ENCODE measurements at places on chromosomes 16 and 17. TPM values are rescaled to one million over a fixed set of nuclear protein-coding genes. Genes with fewer than 3 reads are reported as not detected.

DNA sequence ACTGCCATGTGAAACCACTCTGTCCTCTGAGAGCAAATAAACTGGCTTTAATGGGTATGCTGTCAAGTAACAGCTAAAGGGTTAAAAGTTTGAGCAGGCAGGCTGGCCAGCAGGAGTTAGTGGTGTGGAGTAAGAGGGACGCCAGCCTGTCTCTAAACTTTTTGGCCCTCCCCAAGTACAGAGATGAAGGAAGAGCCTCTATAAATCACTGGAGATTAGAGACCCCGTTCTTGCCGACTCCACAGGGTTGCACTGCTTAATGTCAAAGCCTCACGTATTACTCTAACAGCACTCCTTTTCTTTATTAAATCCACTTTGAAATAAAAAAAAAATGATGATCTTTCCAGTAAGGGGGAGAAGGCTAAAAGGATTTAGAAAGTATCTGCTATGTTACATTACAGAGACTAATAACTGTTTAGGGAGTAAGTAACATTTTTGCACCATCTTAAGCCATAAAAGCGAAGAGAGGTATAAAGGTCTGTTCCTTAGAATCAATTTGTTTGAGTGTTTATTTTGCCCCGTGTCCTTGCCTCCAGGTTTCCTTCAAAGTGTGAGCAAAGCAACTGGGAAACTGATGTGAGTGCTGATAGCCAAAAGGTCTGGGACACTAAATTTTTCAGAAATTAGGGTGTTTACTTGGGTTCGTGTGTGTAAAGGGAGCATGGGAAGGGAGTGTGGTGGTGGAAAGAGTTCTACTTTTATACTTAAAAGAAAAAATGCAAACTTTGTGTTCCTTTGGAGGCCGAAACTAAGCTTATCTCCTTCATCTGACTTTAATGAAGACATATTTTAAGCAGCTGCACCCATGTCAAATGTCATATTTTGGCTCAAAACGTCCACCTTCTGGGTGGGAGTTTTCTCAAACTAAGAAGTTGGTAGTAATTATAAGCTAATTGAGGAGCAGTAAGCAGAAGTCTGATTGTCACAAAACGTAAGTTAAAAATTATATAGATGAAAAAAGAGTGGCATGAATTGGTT is 109.9 kb upstream of the TBX2 start:
- DNase-seq, result no peak

Gene NPIPA5
- total RNA-seq, result 2.0 TPM

Gene HAS3
- total RNA-seq, result 0.72 TPM

Gene CMC2
- 148 TPM for total RNA-seq

Gene SLC12A3
- not detected for total RNA-seq

Gene CACNG3
- not detected for total RNA-seq

DNA sequence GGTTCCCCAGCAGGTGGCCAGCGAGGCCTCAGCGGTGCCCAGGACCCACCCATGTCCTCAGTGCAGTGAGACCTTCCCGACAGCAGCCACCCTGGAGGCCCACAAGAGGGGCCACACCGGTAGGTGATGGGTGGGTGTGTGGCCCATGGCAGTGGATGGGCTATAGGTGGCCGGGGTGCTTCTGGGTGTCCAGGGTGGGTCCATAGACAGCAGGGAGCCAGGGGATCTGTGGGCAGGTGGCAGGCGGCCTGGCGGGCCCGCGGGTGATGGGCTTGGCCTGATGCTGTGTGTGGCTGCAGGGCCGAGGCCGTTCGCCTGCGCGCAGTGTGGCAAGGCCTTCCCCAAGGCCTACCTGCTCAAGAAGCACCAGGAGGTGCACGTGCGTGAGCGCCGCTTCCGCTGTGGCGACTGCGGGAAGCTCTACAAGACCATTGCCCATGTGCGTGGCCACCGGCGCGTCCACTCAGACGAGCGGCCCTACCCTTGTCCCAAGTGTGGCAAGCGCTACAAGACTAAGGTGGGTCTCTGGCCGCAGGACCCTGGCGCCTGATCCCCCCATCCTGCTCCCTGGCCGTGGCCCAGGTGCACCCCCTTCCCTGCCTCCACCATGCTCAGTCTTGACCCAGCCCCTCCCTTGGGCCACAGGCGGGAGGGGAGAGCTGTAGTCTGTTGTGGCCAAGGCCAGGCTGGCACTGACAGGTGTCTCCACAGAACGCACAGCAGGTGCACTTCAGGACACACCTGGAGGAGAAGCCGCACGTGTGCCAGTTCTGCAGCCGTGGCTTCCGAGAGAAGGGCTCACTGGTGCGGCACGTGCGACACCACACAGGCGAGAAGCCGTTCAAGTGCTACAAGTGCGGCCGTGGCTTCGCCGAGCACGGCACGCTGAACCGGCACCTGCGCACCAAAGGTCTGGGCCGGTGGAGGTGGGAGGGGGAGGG is 2.1 kb upstream of the DNASE1L2 start:
- DNase-seq, result no peak

- DNase-seq, result no peak
These were observed 200.9 kb upstream of the N4BP1 start for GRCh38 chr16:48810803-48811453.

DNA sequence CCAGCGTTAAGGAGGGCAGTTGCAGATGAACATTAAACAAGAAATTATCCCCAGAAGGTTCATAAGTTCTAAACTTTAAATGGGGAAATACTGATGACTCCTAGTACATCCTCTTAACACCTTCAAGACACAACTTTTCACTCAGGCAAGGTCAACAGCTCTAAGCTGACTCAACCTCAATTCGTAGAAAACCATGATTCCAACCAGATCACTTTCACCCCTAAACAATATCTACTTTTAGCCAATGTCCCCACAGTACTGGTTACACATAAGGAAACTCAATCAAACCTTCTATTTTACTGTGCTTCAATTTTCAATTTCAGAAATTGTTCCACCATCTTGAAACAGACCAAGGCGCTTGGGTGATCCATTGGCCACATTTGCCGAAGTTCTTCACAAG is 2.3 kb downstream of the CDYL2 start:
- no peak for DNase-seq

GRCh38 chr17:77742579-77742978 is 215.9 kb upstream of the TNRC6C start:
- no peak for DNase-seq

GRCh38 chr16:9499941-9500593 is 408.6 kb downstream of the HAPSTR1 start:
- DNase-seq, result no peak

Gene IRX3
- 15.1 TPM for total RNA-seq

DNA sequence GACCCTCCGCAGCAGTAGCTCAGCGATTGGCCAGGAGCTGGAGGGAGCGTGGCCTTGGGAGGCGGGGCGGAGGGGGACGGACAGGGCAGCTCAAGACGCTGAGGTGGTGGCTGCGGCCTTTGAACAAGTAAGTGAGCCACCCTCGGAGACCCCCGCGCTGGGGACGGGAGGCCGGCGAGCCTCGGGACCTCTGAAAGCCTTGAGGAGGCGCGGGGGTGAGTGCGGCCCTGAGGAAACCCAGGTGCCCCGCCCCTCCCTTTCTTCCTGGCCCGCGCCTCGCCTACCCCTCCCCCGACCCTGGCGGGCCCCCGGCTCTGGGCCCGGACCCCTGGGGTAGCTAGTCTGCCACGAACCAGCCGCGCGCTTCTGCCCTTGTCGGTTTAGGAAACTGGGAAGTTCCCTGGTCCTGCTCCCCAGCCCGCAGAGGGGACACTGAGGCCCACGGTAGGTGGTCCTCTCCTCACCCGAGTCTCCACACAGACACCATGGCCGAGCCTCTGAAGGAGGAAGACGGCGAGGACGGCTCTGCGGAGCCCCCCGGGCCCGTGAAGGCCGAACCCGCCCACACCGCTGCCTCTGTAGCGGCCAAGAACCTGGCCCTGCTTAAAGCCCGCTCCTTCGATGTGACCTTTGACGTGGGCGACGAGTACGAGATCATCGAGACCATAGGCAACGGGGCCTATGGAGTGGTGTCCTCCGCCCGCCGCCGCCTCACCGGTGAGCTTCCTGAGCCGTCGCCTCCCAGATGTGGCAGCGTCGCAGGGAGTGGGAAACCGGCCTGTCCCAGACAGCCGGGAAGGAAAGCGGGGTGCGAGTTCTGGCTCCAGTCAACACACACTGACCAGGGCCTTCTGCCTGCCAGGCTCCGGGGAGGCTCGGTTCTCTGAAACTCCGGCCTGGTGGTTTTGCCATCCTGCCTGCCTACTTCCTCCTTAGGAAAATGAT is at the start of gene MAPK7:
Gene MAPK7 (plus strand): TSS at position 83 of the 945 bp plus-strand sequence. CDS start 403 bp downstream, at position 486.
- no peak for DNase-seq

DNA sequence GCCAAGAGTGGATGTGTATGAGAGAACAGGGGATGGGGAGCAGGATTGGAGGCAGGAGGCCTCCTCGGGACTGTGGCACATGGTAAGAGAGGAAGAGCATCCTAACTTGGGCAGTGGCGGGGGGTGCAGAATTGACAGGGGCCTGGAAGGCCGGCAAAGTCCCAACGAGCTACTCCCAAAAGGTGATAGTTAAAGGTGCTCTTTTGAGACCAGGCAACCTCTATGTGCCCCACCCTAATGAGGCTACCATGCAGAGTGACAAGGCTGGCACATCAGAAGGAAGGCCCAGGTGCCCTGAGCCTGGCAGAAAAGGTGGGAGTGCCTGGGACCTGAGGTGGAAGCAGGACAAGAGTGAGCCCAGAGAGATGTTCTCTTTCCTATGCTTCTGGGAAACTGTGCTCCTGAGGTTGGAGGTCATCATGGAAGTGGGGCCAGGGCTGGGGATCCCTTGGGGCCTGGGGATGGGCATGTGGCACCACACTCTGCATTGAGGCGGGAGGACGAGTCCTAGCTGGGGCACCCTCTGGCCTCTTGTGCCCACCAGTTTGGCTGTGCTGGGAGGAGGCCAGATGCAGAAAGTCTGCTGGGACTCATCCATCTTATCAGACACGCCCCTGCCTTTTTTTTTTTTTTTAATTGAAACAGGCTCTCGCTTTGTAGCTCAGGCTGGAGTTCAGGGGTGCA is 5.9 kb downstream of the RAB11FIP4 start:
- DNase-seq, result no peak
